ENCODE measurements at places on chromosomes 3 and 15.

DNA sequence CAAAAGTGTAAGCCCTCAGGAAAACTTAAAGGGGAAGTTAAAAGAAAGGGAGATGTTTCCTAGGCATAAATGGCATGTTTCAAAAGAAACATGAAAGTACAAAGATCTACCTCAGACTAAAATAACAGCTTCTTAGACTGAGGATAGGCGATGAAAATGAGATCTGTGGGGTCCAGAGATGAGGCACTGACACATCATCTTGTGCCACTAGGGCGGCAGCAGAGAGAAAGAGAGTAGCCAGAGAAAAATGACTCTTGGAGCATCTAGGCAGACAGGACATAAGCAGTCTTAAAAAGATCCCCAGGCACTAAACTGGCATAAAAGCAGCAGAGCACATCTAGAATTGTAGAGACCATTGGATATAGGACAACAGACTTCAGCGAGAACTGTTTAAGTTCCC lies 42.5 kb upstream of the RFX7 start:
- no peak for DNase-seq

GRCh38 chr15:100570735-100571313 lies 31.2 kb downstream of the LINS1 start:
- no peak for DNase-seq

- DNase-seq = no peak
Observed at GRCh38 chr3:51340989-51341636, 44.0 kb upstream of the MANF start.

GRCh38 chr15:40267670-40268069 lies 15.2 kb downstream of the ANKRD63 start:
- DNase-seq = no peak

- DNase-seq = no peak
Observed at GRCh38 chr3:128301186-128302023, 148.1 kb downstream of the EEFSEC start.

GRCh38 chr3:157499342-157499963 lies 3.8 kb downstream of the VEPH1 start:
- no peak for DNase-seq

DNA sequence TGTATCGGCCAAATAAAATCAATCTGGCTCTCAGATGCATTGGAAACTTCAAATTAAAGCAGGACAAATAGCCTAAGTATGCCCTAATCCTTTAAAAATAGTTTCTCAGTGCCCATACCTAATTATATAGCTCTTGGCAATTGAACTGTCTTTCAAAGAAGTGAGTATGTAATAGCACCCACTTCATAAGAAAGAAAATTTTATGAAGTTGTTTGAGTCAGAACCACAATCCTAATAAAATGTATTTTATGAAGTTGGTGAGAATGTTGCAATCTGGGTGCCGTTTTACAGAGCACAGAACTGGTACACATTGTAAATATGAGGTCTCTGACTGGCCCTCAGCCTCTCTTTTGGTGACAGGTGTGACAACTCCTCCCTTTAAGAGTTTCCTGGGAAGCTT lies 45.4 kb downstream of the EPHB1 start:
- DNase-seq = no peak

- DNase-seq = no peak
Observed at GRCh38 chr3:197465197-197465995, 90.4 kb downstream of the BDH1 start.
